Activated T-helper 1 cell treated with anti-CD3 and anti-CD28 coated beads, Interleukin-2, amount 50 U/mL, for 16 hours (primary cell): ENCODE measurements at places on chromosomes 3 and 15.

DNA sequence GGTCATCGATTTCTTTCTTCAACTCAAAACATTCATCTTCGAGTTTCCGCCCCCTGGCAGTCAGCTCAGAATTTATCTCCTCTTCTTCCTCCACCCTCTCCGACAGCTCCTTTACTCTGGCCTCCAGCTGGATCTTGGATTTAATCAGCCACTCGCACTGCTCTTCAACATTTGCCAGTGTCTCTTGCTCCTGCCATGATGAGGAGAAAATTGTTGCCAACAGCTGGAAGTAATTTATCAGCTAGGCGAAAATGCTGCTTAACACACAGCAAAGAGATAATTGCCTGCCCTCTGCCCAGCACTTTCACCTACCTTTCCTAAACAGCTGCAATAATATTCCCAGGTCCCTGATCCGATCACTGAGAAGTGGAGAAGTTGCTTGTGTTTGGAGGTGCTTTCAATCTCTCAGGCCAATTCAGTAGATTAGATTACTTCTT is 69.3 kb downstream of the MYH15 start:
- no peak for DNase-seq

DNA sequence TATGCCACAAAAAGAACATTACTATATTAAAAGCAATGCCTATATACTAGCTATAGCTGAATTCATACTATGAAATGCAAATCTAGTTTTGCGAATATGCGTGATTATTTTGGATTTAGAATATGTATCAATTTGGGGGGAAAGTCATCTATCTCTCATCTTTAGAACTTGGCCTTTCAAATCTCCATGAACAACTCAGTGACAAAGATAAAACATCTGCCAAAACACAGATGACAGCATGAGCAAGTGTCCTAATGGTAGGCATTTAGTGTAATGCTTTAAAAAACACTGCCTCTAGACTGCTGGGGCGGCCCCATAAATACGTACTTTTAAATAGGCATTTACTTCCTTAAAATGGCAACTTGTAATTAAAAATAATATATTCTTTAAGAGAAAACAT is 2.7 kb downstream of the CD47 start:
- no peak for DNase-seq

- DNase-seq, result no peak
Observed at GRCh38 chr3:109803274-109803673, 465.9 kb upstream of the DPPA4 start.

DNA sequence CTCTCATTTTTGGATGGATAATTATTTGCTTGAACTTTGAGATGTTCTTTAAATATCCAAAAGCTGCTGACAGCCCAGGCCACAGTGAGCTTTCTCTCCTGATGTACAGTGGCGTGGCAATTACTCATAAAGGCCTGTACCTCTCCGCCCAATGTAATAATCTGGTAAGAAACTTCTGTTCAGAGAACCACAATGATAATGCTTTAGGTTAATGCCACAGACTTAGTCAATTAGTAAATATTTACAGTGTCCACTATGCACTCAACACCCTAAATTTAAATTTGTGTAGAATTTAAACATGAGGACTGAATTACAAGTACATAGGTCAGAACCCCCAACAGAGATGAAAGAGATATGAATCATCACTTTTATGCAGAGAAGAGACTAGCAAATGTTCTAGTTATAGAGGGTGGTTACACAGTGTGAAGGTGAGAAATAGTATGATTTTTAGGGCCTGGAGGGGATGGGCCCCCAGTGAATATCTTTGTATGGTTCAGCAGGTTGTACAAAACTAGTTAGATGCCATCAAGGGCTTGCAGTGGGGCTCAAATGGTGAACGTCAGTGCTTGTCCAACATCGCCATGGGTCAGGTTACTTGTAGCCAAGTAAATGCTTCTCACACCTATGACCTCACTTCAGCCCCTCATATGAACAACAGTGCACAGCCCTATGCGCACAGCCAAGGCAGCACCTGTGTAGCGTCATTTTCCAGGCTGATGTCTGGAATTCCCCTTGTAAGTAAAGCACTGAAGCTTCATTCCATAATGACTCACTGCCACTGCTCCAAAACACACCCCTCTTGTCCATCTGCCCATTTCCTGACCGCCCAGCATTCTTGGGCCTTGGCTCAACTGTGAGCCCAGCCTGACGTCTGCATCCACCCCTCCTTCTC is 13.3 kb downstream of the ABHD2 start:
- DNase-seq, result no peak

GRCh38 chr3:12832350-12833221 is 8.8 kb downstream of the RPL32 start:
- DNase-seq, result no peak

DNA sequence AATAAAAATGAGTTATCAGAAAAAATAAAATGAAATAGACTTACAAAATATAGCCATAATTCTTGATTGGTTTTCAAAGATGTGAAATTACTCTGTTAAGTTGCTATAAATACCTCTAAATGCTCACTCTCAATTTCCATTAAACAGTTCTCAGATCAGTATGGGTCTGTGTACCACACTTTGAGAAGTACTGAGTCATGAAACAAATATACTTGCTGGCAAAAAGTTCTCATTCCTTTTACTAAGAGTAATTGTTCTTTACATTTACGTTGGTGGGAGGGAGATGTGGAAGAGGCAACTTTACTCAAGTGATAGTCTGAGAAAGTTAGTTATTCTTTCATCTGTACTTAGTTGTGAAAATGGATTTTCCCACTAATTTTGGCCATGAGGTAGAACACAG is 96.3 kb downstream of the ZNF385D start:
- no peak for DNase-seq

GRCh38 chr3:142987707-142988106 is 13.7 kb upstream of the U2SURP start:
- no peak for DNase-seq

DNA sequence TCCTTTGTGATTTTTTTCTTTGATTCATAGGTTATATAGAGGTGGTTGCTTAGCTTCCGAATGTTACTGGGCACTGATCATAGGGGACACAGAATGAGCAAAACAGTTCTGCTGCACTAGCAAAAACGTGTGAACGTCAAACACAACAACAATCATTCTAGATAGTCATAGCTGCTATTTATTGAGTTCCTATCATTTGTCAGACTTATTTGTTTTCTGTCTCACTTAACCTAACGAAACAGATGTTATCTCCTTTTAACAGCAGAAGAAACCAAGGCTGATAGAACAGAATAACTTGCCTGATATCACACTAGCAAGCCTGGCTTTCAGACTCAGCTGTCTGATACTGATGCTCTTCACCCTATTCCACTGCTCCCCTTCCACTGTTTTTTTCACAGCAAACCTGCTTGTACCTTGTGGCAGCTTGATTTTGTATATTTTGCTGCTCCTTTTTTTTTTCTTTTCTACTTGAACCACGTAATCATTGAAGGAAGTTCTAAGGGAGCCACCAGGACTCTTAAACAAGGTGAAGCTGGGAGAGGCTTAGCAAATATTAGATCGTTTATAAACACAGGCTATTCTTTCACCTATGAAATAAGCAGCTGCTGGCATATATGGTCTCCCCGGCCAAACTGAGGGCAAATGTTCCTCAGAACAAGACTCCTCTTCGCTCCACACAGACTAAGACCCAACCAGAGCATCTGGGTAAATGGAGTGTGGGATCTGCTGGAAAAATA is 78.8 kb downstream of the MCF2L2 start:
- no peak for DNase-seq

DNA sequence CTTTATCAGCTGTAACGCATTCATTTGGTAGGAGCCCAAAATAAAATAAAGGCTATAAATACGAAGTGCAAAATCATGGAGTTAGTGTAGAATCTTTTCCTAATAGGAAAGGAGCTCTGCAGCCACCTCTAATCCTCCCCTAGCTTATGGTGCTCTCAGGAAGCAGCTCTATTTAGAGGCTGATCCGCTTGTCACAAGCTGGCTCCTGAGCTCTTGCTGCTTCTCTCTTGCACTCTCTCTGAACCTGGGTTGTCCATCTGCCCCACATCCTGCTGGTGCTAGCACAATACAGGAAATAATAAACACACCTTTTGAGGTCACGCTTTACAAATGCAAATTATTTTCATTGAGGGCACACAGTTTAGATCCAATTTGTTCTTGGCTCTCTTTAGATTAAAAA is 37.3 kb upstream of the BFSP2 start:
- DNase-seq, result no peak

DNA sequence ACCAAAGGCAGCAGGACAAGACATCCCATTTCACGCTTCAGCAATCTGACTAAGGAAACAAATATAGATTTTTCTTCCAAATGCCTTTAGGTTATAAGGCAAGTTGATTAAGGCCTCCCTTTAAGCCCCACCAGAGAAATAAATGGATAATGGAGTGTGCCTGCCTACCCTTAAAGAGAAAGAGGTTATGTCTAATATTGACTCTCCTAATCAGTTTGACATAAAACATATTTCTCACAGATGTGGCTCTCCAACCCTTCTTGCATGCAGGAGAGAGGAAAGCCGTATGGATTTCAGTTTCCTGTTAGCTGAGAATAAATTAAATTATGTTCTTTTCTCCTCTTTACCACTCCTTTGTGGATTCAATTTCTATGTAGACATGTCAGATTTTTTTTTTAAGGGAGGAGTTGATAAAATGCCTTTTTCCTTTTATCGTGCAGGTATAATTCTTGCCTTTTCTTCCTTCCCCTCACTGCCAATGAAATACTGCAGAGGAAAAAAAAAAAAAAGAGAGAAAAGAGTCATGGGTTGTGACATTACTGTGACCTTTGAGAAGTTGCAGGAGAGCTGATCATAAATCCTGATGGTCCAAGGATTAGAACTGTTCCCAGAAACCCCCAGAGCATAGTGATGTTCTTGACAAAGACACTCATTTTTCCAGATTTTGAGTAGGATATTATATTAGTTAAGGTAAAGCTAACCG is 355.3 kb upstream of the SLCO3A1 start:
- no peak for DNase-seq

DNA sequence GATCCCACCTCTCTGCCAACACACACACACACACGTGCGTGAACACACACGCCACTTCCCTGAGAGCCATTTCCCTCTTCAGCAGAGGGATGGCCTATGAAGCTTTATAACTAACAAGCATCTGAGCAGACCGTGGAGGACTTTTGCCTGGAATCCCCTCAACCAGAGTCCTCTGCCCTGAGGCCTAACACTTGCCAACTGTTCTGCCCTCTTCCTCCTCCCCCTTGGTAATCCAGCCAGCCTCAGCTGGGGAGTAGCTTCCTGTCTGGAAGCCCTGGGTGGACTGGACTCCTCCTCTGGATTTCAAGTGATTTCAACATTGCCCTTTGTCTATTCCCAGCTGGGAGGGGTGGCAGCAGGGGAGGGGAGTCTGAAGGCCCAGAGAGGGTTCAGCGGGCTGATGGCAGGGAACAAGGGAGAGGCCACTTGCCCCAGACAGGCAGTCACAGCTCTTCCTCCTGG is 68.4 kb upstream of the HACD2 start:
- DNase-seq, result no peak

DNA sequence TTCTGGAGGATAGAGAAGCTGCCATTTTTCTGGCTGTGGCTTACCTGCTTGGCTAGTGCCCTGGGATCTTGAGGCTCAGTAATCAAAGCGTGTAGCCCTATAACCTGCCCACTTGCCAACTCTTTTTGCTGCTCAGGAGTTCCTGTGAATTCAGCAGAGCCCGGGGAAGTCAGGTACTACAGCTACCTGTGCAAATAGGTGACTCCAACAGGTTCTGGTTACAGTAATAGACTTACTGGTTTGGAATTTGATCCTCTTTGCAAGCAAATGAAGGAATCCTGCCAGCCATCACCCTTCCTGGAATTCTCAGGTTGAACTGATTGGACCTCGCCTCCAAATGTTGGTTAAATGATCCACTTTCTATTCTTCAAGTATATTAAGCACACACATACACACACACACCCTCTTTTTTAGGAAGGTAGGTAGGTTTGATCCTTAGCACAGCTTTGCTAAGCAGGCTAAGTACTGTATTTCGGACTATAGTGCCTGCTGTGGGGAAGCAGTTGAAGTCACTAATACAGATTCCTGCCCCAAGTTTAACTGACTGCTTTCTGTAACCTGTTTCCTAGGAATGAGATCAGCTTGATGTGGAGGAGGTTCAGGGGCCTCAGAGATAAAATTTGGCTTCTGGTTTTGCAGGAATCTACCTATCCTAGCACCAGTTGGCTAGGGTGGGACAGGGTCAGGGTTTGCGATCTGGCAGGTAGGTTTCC is 2.3 kb downstream of the PPCDC start:
- DNase-seq, result no peak

DNA sequence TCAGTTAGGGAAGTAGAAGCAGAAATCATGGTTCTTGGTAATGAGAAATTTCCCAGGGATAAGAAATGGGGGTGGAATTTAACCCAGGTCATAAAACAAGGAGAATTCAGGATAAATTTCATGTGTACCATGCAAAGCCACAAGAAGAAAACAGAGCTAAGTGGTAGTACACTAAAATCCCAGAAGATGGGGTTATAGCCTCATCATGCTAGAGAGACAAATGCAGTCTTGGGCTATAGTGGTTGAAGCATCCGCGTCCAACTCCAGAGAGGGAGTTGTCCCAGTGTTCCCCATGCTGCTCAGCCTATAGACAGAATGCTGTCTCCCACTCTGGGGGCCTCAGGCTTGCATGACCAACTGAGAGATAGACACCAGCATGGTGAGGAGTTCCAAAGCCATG is 36.2 kb upstream of the CLRN1 start:
- DNase-seq, result no peak

DNA sequence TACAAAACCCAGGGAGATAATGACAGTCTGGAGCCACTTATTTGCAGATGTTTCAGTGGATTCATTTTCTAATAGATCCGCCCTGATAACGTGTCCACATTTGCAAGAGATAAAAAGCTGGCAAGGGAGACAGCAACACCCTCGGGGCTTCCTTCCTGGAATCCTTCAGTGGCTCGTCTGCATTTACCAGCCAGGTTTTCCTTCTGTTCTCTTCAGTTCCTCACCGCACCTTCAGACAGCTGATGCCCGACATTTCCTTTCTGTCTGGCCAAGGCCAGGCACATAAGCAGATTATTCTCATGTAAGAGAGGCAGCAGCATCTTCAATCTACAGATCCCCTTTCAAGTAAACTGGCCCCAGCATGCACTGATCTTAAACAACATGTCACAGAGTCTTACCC is 56.2 kb upstream of the SPATA12 start:
- DNase-seq, result no peak

- DNase-seq, result no peak
Observed at GRCh38 chr3:8656240-8656639, 11.6 kb upstream of the SSUH2 start.

DNA sequence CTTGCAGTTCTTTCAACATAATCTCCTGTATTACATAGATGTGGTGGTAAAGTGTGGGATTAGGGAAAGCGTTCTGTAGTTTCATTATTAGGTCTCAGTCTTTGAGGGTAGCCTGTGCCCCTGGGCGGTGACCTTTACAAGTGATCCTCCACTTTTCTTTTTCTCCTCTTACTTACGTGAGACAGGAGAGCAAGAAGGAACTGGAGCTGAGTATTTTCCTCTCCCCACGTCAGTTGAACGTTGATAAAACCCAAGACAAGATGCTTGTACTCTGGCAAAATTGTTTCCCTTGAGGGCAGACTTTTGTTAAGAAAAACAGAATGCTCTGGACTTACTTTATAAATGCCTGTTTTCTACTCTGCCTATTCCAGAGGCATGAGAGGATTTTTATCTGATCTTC is 378.7 kb downstream of the ZNF385D start:
- no peak for DNase-seq

GRCh38 chr3:127043731-127044510 is 61.0 kb downstream of the PLXNA1 start:
- no peak for DNase-seq

- no peak for DNase-seq
Observed at GRCh38 chr3:195224156-195224979, 46.6 kb downstream of the XXYLT1 start.

- DNase-seq, result no peak
Observed at GRCh38 chr15:88900309-88900981, 5.1 kb upstream of the HAPLN3 start.

GRCh38 chr3:99579965-99580364 is 58.4 kb upstream of the COL8A1 start:
- no peak for DNase-seq
